ENCODE measurements at places on chromosomes 7 and 10.
A peak's percentile ranks its signal among the peaks of the same experiment; 100 is the strongest.

GRCh38 chr10:69588358-69588757 is 15.1 kb upstream of the NEUROG3 start:
- no peak for DNase-seq

DNA sequence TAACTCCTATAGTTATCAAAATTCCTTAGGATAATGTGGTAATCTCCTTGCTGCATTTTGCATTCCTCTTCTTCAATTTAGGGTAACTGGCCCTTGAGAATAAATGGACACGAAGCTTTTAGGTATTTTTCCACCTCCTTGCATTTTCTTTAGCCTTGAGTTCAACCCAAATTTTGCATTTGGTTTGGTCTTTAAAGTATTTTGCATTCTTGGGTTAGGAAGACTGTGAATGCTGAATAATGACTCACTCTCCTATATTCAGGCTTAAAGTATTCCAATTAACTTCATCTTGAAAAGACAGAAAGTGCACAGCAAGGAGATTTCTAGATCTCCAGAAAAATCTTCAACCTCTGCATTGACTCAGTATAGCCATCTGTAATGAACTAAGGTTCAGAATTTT is 47.3 kb downstream of the TFPI2 start:
- DNase-seq: no peak

DNA sequence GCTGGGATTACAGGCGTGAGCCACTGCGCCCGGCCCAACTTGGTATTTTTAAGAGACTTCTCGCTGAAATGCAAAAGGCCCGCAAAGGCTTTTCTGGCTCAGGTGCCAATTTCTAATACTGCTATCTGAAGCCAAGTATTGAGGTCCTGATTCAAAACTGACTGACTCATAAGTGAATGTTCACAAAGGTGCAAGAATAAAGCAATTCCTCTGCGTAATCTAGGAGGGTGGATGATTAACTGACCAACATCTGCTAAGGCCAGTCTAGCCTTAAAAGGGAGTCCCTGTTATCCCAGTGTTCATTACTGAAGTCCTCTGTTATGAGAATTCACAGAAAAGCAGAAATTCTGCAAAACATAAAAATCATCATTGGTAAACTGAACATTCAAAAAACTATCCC is 111.4 kb downstream of the SRPK2 start:
- no peak for DNase-seq

DNA sequence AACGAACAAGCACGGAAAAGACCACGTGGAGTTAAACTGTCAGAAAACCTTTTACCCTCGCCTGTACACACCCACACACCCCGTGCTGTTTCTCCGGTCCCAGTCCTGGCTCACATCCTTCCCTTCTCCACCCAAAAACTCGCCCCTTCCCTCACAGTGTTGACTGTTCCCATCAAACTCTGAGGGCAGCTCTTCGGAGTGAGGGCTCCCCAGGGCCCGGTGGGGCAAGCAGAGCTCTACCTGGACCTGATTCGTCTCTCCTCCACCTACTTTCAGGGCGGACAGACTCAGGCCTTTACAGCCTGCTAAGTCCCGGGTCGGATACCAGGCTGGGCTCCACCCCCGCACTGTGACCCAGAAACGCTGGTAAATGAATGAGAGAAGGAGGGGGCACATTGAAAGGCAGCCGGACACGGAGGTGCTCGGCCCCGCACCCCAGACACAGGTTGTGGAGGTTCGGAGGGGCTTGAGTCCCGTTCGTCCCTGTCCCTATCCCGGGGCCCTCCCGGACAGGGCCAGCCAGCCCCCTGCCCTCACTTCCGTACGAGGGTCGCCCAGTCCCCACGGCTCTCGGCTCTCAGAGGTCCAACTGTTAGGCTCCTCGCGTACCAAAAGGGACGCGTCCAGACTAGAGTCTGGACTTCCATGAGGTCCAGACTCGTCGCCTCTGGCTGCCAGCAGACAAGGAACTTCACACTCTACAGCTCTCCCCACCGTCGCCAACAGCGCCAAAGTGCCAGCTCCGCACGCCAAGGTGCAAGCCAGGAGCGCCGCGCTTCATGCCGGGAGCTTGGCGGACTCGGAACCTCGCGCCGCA is 31.7 kb upstream of the ASL start:
- no peak for DNase-seq

GRCh38 chr7:73738220-73738611 is 386 bp downstream of the ABHD11 start:
- DNase-seq: peak; percentile 39

Data from stimulated activated CD8-positive, alpha-beta memory T cell treated with anti-CD3 and anti-CD28 coated beads, Interleukin-15, amount 100 ng/mL, for 1 hour (primary cell).